ENCODE measurements at places on chromosomes 5 and 9. TPM values are rescaled to one million over a fixed set of nuclear protein-coding genes. Genes with fewer than 3 reads are reported as not detected.

PDE6A gene
- not detected for polyA plus RNA-seq

LCN2 gene
- polyA plus RNA-seq = not detected

GTF3C5 gene
- polyA plus RNA-seq = not detected

BRINP1 gene
- polyA plus RNA-seq = 4.5 TPM

PIP5K1B gene
- 3.4 TPM for polyA plus RNA-seq

TTC23L gene
- 0.20 TPM for polyA plus RNA-seq

NME5 gene
- polyA plus RNA-seq = 0.96 TPM

PCDHB15 gene
- polyA plus RNA-seq = 6.3 TPM

TNFSF8 gene
- 0.57 TPM for polyA plus RNA-seq

FCN2 gene
- not detected for polyA plus RNA-seq

DNA sequence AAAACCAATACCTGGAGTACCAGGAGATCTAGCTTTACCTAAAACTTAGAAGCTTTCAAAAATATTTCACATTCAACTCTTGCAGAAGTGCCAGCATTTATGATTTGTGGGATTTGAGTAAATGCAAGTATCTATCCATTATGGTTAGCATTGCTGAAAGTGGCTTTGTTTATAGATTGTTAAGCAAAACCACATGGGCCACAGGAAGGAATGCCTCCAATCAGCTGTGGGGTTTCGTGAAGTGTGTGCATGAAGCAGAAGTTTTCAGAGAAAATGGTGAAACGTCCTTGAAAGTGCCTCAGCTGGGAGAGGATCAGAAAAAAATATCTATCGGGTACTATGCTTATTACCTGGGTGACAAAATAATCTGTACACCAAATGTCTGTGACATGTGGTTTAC lies 4.2 kb downstream of the LECT2 start:
- no peak for DNase-seq

GRCh38 chr9:119337573-119337972 lies 31.7 kb downstream of the BRINP1 start:
- DNase-seq = no peak

DNA sequence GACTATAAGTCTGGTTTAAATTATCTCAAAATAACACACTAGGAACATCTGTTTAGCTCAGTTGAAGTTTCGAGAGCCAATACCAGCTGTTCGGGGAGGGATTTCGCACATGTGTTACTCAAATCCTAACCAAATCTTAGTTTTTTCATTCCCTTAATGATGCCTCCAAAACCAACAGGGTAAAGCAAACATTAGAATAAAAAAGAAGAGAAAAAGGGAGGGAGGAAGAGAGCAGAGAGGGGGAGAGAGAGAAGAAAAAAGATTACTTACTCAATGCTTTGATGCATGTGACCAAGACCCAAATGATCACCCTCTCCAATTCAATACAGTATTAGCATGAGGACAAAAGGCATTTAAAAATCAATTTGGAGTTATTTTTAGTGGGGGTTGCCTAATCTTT lies 86.0 kb upstream of the NR5A1 start:
- peak; percentile 28 for DNase-seq

GRCh38 chr5:78540335-78541085 lies 108.1 kb downstream of the LHFPL2 start:
- peak; percentile 54 for DNase-seq

- DNase-seq = peak; percentile 12
Observed at GRCh38 chr5:173557123-173557903, 59.1 kb downstream of the BOD1 start.

DNA sequence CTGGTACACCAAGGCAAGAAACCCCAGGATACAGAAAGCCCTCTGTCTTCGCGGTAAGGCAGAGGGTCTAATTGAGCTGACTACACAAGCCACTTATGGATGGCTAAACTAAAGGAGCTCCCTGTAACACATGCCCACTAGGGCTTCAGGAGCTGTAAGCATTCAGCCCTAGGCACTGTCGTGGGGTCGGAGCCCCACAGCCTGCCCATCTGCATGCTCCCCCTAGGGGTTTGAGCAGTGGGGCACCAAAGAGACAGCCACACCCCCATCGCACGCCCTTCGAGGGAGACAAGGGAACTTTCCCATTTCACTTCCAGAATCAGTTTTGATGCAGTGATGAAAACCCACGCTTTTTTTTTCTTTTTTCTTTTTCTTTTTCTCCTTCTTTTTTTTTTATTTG lies 11.0 kb upstream of the MTMR12 start:
- no peak for DNase-seq

DNA sequence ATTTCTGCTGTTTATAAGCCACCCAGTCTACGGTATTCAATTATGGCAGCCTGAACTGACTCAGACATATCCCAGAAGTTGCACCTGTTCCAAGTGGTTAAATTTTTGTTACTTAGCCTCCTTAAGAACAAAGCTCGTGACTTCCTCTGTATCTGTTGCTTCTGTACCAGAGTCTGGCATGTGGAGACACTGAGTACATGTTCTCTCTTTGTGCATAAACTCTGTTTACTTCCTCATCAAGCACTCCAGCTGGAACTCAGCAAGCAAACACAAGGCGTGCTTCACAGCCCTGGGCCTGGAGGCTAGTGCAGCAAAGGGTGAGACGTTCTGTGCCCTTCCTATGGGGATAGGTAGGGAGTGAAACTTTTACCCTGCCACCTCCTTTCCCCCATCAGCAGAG lies 19.0 kb downstream of the C9orf152 start:
- no peak for DNase-seq

- DNase-seq = no peak
Observed at GRCh38 chr5:163596608-163597315, 91.3 kb downstream of the MAT2B start.

DNA sequence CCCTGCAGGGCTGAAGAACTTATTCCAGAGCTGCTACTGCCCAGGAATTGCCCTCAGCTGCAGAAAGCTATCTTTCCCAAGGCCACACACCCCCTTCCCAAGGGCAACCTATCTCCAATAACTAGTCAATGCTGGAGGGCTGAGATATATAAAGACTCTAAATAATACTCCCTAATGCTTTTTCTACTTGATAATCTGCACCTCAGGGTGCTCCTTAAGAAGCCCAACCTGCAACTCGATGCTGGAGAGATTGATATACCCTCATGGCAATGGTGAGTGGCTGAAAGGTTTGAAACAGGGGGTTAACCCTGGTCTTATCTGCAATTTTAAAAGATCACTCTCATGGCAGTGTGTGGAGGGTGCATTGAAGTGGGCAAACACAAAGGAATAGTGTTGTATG lies 142.7 kb upstream of the APC start:
- no peak for DNase-seq

GRCh38 chr5:58406394-58406793 lies 53.5 kb downstream of the PLK2 start:
- no peak for DNase-seq

- no peak for DNase-seq
Observed at GRCh38 chr5:139431706-139432105, 7.6 kb downstream of the DNAJC18 start.

DNA sequence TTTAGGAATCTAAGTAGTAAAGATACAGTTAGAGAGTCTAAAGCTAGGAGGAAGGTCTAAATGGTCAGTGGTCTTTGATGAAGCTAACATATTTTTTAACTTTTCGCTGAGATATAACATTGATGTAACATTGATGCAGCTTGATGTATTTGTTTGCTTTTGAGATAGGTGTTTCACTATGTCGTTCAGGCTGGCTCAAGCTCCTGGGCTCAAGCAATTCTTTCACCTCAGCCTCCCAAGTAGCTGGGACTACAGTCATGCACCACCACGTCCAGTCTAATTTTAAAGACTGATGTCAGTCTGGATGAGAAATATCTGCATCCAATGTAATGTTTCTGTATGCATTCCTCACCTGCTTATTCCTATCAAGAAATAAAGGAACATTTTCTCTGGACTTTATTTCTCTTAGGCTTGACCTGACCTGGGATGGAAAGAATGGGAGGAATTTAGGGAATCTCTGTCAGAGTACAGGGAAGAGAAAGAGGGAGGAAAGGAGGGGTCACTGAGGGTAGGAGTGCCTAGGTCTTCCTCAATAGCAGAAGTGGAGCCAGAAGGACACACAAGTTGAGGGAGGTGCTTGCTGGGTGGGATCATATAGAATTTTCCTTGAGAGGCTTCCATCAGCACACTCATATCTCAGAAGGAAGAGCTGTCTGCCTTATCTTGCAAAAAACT lies 101.5 kb upstream of the GPBP1 start:
- DNase-seq = no peak

Data from muscle of arm (tissue), 14 donors.